ENCODE measurements at places on chromosomes 13 and 19. TPM values are rescaled to one million over a fixed set of nuclear protein-coding genes. Genes with fewer than 3 reads are reported as not detected.

The WDR87 gene
- not detected for total RNA-seq

- no peaks in the 10 kb centered on the region for H3K4me1 ChIP-seq
- no peaks in the 10 kb centered on the region for H3K27me3 ChIP-seq
- no peaks in the 10 kb centered on the region for H3K36me3 ChIP-seq
- no peak overlapping the region for H3K27ac ChIP-seq
- no peak overlapping the region for H3K4me3 ChIP-seq
Measured at GRCh38 chr13:31962731-31963370, 68.7 kb upstream of the FRY start.

GRCh38 chr19:5059213-5059574, 90.3 kb downstream of the KDM4B start:
- H3K4me3 ChIP-seq, result no peak overlapping the region
- H3K36me3 ChIP-seq, result no peaks in the 10 kb centered on the region
- DNase-seq, result no peak
- H3K4me1 ChIP-seq, result no peaks in the 10 kb centered on the region

GRCh38 chr19:3818466-3818865, 32.3 kb upstream of the MATK start:
- DNase-seq, result no peak
- H3K4me3 ChIP-seq, result no peak overlapping the region
- no peaks in the 10 kb centered on the region for H3K4me1 ChIP-seq
- H3K36me3 ChIP-seq, result no peaks in the 10 kb centered on the region
- H3K27me3 ChIP-seq, result peaks cover 12% of the 10 kb centered on the region
- H3K27ac ChIP-seq, result no peak overlapping the region

DNA sequence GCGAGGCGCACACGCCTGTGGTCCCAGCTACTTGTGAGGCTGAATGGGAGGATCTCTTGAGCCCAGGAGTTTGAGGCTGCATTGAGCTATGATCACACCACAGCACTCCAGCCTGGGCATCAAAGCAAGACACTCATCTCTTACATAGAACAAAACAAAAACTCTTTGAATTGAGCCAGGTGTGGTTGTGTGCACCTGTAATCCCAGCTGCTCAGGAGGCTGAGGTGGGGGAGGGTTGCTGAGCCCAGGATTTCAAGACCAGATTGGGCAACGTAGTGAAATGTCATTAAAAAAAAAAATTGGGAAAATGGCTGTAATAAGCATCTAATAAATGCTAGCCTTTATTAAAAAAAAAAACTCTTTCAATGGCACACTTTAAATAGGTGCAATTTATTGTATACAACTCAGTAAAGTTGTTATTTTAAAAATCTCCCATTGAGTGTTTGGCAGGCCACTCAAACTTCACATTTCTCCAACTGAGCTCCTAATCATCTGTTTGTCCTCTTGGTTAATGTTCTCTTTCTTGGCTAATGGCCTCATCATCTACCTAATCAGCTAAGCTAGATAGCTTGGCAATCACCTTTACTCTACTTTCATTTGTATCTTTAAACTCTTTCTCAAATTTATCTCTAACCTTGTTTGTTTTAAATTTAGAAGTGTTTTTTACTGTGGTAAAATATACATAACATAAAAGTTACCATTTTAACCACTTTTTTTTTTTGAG, 28.1 kb upstream of the HMGB1 start:
- no peaks in the 10 kb centered on the region for H3K27me3 ChIP-seq
- H3K4me1 ChIP-seq, result no peaks in the 10 kb centered on the region
- no peak overlapping the region for H3K27ac ChIP-seq
- no peaks in the 10 kb centered on the region for H3K36me3 ChIP-seq
- no peak for DNase-seq
